ENCODE measurements at places on chromosomes 5 and 9.

DNA sequence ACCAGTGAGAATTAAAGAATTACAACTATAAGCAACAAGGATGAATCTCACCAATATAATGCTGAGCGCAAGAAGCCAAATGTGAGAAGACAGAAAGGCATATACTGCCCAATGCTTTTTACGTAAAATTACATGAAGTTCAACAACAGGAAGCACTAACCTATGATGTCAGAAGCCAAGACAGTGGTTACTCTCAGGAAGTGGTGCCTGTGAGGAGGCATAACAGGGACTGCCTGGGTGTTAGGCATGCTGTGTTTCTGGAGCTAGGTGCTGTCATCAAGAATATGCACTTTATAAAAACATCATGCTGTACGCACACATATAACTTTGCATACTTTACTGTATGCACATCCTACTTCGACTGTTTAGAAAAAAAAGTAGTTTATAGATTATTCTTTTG, 30.1 kb downstream of the FRMD3 start:
- peak; percentile 28 for DNase-seq

DNA sequence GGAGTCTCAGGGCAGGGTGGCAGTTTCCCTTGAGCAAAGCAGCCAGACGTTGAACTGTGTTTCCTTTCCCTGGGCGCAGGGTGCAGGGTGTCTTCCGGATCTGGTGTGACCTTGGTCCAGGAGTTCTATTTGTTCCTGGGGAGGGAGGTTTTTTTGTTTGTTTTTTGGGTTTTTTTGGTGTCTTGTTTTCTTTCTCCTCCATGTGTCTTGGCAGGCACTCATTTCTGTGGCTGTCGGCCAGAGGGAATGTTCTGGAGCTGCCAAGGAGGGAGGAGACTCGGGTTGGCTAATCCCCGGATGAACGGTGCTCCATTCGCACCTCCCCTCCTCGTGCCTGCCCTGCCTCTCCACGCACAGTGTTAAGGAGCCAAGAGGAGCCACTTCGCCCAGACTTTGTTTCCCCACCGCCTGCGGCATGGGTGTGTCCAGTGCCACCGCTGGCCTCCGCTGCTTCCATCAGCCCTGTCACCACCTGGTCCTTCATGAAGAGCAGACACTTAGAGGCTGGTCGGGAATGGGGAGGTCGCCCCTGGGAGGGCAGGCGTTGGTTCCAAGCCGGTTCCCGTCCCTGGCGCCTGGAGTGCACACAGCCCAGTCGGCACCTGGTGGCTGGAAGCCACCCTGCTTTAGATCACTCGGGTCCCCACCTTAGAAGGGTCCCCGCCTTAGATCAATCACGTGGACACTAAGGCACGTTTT, 3.5 kb upstream of the PHYHD1 start:
- no peak for DNase-seq

GRCh38 chr5:171850324-171850947, 64.8 kb downstream of the SMIM23 start:
- no peak for DNase-seq

- no peak for DNase-seq
Observed at GRCh38 chr9:119366909-119367682, 2.1 kb downstream of the BRINP1 start.

DNA sequence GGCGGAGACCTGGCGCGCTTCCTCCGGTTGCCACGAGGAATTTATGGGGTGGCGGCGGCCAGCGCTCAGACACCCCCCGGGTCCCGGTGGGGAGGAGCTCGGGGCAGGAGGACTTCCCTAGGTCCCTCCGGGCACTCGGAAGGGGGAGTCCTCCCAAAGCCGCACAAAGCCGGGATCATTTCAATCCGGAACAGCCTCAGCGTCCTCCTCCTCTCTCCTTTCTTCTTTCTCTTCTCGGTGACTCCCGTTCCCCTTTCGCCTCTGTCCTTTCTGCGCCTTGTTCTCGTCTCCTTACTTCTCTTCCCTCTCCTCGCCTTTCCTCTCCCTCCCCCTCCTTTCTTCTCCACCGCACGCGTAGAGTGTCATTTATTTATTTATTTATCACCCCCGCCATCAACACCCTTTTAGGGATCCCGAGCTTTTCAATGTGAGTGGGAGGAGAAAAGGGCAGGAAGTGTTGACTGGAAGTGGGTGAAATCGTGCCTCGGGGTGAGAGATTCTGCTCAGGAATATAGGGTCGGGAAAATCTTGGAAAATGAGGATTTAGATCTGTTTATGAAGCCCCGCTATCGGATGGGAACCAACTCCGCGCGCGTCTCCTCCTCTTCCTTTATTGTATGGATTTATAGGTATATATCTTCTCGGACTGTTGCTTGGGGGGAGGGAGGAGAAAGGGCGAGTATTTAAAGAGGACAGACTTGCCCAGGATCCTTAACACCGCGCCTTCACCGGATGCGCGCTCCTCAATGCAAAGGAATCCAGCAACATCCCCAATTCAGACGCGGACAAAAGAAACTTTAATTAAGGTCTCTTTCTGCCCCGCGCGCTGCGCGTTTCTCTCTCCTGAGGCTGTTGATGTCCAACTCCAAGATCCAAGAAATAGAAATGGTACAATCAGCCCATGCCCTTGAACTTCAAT, 2.0 kb upstream of the ZNF462 start:
- DNase-seq = no peak
